Endodermal cell (in vitro differentiated cells): ENCODE measurements at places on chromosomes 7 and 10. TPM values are rescaled to one million over a fixed set of nuclear protein-coding genes. Genes with fewer than 3 reads are reported as not detected.

The NCF1 gene
- total RNA-seq = not detected in 3 replicates

The ERVW-1 gene
- total RNA-seq = 1.6 and 2.2 TPM in 2 replicates

The LRRC18 gene
- not detected in 2 replicates for total RNA-seq

The NKX2-3 gene
- not detected in 3 replicates for total RNA-seq

DNA sequence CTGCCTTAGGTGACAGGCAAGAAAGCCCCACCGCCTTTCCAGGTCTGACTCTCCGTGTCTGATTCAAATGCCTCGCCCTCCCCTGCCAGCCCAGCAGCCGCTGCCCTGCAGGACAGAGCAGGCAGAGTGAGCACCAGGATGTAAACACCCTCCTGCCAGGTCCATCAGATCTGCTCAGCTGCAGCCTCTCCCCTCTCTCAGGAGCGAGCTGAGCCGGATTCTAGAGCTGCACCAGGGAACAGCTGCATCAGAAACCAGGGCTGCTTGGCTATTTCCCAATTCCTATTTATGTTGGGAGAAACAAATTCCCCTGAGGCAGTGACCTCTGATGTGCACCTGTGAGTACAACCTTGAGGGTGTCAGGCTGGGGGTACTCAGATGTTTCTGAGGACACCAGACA lies 121.5 kb upstream of the ZMIZ1 start:
- no peak for DNase-seq

DNA sequence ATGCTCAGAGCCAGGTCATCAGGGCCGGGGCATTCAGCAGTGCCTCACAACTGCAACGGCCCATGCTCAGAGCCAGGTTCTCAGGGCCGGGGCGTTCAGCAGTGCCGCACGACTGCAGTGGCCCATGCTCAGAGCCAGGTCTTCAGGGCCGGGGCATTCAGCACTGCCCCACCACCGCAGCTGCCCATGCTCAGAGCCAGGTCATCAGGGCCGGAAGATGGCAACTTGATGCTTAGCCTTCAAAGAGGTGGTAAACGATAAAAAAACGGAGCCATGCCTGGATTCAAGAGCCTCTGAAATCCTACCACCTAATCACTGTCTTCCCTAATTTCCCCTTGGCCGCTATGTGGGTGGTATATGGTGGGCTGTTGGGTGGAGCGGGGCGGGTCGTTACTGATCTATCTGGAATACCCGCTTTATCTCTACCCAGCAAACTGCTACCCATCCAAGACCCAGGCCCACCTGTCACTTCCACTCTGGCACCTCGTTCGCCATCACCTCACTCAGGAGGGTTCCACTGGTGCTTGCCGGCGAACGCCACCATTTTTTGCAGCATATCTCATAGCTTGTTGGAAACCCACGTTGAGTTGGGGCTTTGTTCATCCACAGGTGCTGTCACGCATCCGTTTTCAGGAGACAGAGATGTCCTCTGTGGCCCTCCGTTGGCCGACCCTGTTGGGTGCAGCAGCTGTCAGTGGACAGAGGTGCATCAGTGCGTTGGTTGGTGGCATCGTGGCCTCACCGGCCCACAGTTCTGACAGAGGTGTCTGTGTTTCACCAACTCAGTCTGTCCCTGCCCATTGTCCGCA lies 221.1 kb downstream of the EBF3 start:
- DNase-seq = no peak

- DNase-seq = no peak
Observed at GRCh38 chr10:3828404-3829155, 43.6 kb upstream of the KLF6 start.

DNA sequence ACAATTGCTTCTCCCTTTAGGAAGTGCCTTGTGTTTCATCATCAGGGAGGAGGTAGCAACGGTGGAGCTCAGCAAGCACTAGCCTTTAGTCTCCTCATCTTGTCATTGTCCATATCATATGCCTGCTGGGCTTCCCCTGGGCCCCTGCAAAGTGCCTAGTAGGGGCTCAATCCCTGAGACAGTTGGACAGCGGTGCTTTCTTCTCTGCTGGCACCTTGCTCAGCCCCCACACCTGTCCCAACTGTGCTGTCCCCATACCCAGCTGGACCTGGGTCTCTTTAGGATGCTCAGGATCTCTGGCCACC lies 5.5 kb downstream of the SMARCD3 start:
- no peak for DNase-seq

DNA sequence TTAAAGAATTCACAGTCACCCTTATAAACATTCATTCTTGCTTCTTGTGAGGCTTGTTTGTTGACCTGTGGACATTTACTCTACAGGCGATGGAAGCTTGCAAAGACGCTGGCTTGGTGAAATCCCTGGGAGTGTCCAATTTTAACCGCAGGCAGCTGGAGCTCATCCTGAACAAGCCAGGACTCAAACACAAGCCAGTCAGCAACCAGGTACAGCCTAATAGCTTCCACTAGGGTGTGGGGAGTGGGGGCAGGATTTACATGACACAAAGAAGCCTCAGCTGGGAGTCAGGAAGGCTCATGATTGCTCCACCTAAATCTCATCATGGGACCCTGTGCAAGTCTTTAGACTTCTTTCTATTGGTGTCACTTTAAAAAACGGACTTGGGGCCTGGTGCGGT lies 29.0 kb downstream of the AKR1D1 start:
- DNase-seq = peak; percentile 51

GRCh38 chr10:110919349-110919931 lies at the start of gene SHOC2:
Gene SHOC2 (plus strand): TSS chr10:110919604. CDS start chr10:110964359, 44,755 bp downstream.
- peak; percentile 99 for DNase-seq
